ENCODE measurements at places on chromosomes 13 and 19.

DNA sequence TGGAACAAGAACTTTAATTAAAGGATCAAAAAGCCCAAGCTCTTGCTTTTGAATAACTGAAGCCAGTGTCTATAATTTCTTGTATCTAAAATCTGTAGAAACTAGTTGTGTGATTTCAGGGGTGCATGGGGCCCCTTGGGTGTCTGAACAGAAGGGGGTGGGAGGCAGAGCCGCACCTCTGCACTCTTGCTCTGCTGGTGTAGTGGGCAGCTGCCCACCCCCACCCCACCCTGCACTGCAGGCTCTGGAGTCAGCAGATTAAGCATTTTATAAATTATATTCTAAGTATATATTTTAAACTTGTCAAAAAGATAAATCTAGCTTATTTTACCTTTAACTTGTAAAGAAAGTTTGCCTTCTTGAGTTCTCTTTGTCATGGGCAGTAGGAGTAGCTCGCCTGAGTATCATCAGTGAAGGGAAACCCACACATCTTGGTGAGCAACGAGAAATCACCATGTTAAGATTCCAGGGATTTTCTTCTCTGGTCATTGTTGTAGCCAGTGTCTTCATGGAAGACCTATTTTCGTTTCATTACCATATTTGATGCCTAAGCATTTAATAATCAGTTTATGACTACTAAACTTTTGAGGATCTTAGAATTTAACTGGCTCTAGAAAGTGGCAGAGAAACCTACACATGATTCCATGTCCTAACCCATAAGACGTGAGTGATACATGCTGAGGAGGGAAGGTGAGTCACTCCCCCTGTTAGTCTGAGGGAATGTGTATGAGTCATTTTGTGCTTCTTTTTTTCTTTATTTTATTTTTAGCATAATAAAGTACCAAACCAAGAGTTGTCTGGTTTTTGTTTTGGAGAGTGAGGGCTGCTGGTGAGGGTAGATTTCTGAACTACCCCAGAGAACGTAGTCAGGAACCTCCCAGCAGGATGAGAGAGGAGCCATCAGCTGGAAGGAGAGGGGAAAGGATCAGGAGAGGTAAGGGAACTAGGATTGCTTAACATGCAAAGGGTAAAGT is 7.7 kb downstream of the UBE2L5 start:
- peak; percentile 96 for DNase-seq

GRCh38 chr19:32202244-32202643 is 143.2 kb upstream of the ZNF507 start:
- DNase-seq, result no peak

DNA sequence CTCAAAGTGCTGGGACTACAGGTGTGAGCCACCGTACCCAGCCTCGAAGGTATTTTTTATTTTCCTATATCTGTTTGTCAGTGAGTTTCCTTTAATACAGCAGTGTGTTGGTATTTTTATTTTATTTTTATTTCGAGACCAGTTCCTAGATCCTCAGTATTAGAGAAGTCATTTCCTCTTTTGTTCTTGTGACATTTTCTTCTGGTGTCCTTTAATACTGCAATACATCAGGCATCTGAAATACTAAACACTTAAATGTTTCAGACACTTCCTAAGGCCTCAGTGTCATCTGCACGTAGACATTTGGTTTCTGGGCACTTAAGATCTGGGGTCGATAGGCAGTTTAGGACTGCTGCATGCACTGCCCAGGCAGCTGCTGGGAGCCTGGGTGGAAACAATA is 22.5 kb downstream of the GATAD2A start:
- DNase-seq, result no peak

DNA sequence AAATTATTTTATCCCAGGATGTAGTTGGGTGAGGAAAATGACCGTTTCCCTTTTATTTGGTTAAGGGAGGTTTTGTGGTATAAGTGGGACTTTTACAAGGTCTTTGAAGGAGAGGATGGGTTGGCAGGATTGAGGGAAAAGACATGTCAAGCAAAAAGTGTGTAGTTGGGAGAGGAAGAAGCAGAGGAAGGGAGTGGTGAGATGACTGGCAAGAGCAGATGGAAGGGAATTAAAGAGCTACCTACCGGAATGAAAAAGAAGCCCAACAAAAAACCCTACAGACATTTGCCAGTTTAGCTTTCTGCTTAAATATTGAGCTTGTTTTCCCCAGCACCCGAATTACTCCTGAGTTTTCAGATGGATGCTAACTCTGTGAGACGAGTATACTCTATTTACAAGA is 19.6 kb downstream of the FRY start:
- DNase-seq, result no peak

DNA sequence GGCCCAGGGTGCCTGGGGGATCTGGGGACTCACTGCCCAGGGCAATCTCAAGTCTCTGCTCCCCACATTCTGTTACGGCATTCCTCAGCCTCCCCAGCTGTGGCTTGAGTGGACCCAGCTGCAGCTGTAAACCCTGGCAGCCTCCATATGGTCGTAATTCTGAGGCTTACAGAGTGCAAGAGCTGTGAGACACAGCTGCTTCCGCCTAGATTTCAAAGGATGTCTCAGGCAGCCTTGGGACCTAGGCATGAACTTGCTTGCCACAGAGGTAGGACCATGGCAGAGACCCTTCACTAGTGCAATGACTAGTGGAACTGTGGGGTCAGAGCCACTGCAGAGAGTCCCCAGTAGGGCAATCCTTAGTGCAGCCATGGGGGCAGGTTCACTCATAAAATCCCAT is 297.5 kb downstream of the ENOX1 start:
- DNase-seq, result no peak

- no peak for DNase-seq
Measured at GRCh38 chr19:49788857-49789256, 22.1 kb downstream of the AP2A1 start.

DNA sequence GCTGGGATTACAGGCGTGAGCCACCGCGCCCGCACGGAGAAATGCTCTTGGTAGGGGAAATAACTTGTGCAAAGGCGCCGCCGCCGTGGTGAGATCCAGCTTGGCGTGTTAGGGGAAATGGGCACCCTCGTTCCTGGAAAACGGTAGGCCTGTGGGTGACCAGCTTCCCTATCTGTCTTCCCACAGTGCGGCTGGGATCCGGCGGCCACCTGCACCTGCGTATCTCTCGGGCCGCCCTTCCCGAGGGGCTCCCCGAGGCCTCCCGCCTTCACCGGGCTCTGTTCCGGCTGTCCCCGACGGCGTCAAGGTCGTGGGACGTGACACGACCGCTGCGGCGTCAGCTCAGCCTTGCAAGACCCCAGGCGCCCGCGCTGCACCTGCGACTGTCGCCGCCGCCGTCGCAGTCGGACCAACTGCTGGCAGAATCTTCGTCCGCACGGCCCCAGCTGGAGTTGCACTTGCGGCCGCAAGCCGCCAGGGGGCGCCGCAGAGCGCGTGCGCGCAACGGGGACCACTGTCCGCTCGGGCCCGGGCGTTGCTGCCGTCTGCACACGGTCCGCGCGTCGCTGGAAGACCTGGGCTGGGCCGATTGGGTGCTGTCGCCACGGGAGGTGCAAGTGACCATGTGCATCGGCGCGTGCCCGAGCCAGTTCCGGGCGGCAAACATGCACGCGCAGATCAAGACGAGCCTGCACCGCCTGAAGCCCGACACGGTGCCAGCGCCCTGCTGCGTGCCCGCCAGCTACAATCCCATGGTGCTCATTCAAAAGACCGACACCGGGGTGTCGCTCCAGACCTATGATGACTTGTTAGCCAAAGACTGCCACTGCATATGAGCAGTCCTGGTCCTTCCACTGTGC is 2.4 kb downstream of the GDF15 start:
- peak; percentile 84 for DNase-seq
